ENCODE measurements at places on chromosomes 3 and 15.

- DNase-seq: no peak
Observed at GRCh38 chr3:174613173-174613572, 246.0 kb upstream of the NAALADL2 start.

DNA sequence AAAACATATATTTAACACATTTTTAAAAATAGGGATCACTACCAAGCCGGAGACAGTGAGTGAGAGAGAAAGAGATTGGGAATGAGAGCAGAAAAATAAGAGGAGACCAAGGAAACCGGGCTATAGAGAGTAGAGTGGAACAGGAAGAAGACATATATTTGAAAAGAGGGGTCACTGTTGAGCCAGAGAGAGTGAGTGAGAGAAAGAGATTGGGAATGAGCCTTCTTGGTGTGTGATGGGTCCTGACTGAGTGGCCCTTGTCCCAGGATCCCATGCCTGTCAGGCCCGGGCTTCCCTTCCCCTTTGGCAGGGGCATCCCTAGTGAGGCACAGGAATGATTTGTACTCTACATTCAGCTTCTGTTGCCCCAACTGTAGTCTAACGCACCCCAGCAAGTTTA is 646.6 kb downstream of the NTRK3 start:
- DNase-seq: no peak

DNA sequence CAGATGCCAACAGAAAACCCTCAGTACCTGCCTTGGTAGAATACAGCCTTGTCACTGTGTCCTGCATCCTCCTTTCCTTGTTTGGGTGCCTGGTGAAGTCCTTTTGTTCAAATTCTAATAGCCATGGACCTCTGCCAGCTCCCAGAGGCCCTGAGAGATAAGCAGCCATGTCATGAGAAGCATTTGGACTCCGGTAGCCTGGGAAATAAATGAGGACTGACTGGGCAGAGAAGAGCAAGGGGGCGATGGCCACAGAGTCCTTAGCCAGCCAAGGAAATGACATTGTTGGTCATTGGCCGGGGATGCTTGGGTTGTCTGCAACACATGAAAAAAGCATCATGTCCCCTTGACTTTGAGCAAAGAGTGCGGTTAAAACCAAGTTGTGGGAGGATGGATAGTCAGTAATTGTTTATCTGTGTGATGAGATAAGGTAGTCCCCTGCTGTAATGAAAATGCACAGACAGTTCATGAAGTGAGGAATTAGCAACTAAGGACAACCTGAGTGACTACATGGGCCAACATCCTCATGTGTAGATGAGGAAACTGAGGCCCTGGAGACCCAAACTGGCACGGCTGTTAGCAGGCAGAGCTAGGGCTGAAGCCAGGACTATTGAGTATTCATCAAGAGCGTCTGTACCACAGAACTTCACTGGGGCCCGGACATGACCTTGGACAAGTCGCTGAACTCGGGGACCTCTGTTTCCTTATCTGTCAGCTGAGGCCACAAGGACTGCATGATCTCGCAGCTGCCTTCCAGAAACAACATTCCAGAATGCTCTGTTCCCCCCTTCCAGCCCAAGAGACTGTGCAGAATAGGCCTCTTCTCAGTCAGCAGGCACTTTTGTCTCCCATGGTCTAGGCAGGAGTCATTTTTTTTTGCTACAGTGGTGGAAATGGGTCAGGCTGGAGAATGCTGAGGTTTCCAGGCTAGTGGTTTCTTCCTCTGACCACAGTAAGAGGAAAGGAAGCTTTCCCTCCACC is 90.5 kb upstream of the CTDSPL start:
- DNase-seq: no peak

- DNase-seq: no peak
Observed at GRCh38 chr3:136925425-136926190, 32.2 kb upstream of the IL20RB start.

- no peak for DNase-seq
Observed at GRCh38 chr3:172856795-172857742, 106.5 kb downstream of the ECT2 start.

- no peak for DNase-seq
Observed at GRCh38 chr3:124107104-124107890, 115.4 kb upstream of the ROPN1 start.

DNA sequence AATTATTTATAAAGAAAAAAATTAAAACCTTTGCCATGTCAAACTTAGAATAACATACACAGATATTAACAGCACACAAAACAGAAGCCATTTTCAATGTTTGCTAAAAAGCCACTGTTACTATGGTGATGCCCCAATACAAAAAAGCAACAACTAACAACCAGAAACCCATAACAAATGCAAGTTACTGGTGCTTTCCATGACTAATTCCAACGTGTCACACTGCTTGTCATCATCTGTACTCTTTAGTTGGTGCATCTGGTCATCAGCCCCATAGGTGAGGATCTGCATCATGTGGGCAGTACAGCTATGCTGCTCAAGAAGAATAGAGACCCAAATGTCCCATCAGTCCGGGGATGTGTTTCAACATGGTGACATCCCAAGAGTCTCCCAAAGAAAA is 52.8 kb downstream of the ATP8B4 start:
- no peak for DNase-seq

GRCh38 chr15:34951993-34952392 is 17.5 kb downstream of the AQR start:
- no peak for DNase-seq

DNA sequence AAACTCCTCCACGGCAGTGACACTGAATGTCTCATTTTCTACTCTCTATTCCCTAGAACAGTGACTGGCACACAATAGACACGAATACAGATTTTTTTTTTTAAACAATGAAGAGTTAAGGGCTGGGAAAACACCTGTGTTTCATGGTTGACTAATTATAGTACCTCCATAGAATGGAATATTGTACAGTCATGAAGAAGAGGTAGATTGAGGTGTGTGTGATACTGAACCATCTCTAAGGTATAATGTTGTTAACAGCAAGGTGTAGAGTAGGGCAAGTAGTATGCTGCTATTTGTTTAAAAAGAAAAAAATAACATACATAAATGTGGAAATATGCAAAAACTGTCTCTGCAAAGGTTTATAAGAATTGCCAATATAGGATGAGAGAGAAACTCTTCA is 5.2 kb upstream of the RARRES1 start:
- no peak for DNase-seq

DNA sequence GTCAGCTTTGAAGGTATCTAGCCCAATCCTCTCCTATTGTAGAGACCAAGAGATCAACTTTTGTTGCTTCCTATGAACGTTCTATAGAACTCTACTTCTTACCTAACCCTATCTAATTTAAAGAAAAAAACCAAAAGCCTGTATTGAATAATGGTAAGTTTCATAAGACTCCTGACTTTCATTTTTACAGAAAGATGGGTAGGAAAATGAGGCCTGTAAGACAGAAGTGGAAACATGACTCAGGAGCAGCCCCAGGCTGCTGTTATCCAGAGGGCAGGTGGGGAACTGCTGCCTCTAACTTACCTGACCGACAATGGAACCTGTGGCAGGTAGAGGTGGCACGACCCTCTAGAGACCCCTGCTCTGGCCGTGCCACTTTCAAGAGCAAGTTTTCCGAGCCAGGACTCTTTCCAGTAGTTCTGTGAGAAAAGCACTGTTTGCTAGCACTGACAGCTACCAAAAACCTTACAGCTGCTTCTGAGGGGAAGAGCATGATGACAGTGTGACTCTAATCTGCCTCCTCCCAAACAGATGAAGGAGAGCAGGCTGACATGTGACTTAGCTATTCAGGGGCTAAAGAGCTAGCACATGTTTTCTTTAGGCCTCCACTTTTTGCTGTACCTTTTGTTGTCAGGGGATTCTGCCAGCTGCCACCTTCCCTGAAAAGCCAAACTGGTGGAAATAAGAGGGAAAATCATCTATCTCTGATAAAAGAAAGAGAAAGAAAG is 17.5 kb downstream of the POPDC2 start:
- no peak for DNase-seq

- no peak for DNase-seq
Observed at GRCh38 chr15:35305031-35305550, 220.0 kb upstream of the NANOGP8 start.

DNA sequence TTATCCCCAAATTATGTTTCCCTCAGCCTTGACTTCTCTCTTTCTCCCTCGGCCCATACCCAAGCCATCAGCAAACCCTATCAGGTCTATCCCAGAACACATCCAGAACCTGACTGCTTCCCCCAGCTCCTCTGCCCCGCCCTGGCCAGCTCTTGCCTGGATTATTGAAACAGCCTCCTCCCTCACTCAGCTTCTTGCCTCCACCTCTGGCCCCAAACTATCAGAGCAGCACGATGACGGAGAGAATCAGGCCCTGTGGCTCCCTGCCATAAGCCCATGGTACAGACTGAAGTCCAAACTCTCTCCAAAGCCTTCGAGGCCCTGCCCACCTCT is 105.3 kb upstream of the LINGO1 start:
- DNase-seq: no peak

DNA sequence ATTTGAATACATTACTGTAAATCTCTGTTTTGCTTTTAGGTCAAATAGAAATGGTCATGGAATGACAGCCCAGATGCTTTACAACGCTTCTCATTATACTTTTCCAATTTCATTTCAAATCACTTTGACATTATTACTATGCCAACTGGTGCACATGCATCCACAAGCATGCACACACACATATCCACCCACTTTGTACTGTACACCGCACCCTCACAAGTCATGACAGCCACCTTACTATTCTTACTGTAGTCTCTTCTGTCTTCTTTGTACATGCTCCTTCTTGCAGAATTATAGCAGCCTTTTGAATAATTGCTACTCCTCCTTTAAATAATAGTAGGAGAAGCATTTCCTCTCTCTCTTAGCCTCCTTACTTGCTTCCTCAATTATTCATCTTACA is 1361.4 kb downstream of the ROBO1 start:
- DNase-seq: no peak

GRCh38 chr15:92883876-92884435 is 16.2 kb upstream of the CHD2 start:
- no peak for DNase-seq

DNA sequence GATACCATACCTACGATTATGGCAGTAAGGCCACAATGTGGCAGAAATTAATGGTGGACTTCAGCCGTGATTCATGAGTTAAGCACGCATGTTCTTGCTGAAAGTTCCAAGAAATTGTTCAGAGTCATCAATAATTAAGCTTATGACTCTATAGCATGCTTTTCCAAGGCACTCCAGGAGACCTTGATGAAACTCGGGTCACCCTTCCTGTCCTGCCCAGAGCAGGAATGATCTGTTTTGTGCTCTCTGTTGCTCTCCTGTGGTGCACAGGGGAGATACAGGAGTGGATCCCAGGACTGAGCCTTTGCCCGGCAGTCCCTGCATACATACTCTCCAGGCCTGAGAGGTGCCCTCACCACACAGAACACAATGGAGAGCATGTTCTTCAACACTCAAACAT is 141.6 kb upstream of the SLC2A2 start:
- no peak for DNase-seq

GRCh38 chr3:54547846-54548245 is 380.0 kb downstream of the LRTM1 start:
- no peak for DNase-seq

DNA sequence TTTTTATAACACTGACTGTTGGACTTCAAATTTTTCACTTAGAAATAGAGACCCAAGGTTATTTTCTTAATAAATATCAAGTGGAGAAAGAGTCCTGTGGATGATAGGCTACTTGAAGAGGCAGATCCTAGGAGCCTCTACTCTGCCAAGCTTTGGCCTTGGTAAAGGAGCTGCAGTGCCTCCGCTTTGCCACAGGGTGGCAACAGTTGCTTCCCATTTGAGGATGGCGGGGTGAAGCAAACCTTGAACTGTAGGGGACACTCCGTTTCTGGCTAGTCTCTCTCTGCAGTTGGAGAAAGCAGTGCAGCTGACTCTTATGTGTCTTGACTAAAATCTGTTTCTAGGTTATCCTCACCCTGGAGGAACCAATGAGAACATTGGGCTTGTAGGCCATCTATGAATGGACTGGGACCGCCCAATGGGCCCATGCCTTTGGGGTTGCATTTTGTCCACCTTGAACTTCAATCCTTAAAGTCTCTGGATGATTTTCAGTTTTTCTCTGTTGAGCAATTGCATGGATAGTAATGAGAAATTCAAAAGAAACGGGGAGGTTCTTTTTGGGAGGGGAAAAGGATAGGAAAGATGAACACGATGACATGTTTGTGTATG is 9.8 kb downstream of the SCG5 start:
- peak; percentile 81 for DNase-seq

DNA sequence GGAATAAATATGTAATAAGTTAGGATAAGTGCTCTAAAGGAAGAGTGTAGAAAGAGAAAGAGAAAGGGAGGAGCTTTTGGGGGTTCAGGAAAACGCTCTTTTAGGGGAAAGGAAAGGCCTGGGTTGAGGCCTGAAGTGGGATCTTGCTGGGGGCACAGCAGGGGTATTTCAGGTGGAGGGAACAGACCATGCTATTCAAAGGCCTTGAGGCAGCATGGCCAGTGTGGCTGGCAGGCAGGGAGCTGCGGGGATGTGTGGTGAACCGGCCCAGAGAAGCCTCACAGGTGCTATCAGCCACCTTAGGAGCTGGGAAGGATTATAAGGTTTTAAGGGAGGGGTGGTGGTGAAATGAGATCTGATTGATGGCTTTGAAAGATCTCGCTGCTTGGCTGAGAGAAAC is 66.6 kb downstream of the LINGO1 start:
- no peak for DNase-seq

DNA sequence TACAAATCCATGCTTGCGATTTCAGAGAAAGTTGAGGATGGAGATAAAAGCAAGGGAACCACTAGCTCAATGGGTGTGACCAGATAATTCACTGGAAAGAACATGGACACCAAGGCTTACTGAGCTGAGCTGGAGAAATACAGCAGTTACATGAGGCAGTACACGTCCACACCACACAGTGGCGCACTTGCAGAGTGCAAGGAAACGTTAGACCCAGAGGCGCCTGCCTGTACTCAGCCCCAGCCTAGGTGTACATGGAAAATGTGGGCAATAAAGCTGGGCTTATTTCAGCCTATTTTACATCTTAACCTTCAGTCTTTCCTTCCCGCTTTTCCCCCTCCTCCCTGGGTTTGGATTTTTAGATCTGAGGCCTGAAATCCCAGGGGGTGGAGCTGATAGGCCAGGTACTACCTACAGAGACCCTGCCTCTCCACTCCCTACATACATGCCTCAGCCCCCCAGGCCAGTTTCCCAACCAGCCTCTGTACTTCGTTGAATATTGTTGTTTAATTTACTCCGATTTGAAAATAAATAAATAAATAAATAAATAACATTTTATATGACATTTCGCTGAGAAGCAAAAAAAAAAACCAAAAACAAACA is 60.1 kb downstream of the PCOLCE2 start:
- peak; percentile 71 for DNase-seq

GRCh38 chr3:14823393-14823792 is 4.6 kb downstream of the FGD5 start:
- DNase-seq: no peak

- DNase-seq: no peak
Observed at GRCh38 chr3:128859630-128860029, 19.8 kb upstream of the ACAD9 start.

DNA sequence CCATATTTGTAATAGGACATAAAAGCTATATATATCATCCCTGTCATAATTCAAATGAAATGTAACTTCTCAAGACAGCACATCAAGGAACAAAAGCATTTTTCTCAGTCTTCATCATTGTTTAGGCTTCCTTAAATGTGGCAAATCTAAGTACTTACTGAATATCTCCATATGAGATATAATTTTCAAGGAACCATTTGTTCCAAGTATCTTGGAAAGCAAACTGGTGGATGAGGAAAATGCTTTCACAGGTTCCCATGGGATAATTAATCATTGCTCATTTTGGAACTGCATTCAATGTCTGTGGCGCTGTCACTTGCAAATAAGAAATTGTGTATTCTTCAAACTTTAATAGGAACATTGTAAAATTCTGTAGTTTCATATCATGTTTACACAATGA is 52.6 kb upstream of the ZNF385D start:
- DNase-seq: no peak

- DNase-seq: no peak
Observed at GRCh38 chr15:78880242-78880533, 7.5 kb downstream of the MORF4L1 start.

Measured in GM10248 (cell line).